ENCODE measurements at places on chromosomes 1 and 21.

DNA sequence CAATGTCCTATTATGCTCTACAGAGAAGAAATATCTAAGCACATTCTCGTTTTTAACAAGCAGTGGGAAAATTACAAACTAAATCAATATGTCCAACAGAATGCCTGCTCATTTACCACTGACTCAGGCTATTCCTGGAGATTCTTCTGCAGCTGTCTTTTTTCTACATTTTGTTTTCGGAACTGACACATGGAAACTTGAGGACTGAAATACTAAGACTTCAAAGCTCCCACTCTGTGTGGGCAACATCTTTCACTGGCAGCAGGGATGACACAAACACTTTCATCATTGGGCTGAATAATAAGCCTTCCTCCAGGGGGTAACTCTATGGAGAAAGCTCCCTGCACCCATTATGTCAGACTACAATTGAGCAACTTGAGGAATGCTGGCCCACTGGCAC, 175.5 kb upstream of the NCAM2 start:
- peak; percentile 23 for DNase-seq

DNA sequence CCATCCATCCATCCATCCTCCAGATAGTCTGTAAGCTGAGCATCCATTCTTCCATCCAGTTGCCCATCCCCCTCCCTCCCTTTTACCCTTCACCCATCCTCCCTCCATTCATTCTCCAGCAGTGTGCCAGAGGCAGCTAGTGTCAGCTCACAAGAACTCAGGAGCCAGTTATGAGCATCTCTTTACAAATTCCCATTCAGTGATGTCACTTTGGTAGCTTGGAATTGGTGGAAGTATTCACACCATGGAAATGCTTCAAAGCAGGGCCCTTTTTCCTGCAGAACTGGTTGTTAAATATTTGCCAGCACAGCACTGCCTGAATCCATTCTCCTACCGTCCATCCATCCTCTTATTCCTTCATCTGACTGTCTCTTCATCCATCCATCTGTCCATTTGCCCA, 72.5 kb downstream of the ARHGEF10L start:
- no peak for DNase-seq

- peak; percentile 8 for DNase-seq
Measured at GRCh38 chr1:29679828-29680558, 443.7 kb downstream of the PTPRU start.

GRCh38 chr1:156709757-156710489, 4.5 kb upstream of the CRABP2 start:
- peak; percentile 88 for DNase-seq

- DNase-seq = peak; percentile 57
Measured at GRCh38 chr1:202210385-202210784, 16.8 kb downstream of the LGR6 start.

DNA sequence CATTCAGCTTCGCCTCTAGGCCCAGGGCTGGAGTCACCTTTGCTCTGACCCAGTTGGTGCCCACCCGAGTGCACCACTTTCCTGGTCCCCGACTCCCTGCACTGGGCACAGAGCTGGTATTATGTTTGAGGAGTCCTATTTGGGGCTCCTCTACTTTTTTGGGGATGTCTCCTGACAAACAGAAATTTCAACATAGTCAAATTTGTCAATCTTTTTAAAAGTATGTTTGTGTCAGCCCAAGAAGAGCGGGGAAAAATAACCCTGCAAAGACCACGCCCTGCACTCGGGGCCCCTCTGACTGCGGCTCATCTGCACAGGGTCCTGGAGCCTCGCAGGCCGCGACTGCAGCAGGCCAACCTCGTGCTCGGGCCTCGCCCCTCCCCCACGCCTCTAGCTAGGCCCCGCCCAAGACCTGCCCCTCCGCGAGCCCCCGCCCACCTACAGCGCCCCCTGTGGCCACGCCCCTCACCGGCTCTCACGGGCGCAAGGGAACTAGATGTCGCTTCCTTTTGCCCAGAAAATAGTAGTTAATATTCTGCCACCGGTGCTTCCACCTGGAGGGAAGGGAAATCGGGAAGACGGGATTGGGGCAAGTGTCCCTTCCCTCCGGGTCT, 11.4 kb downstream of the FAM229A start:
- no peak for DNase-seq

GRCh38 chr1:6917067-6917466, 131.8 kb downstream of the CAMTA1 start:
- no peak for DNase-seq
